Astrocyte of the spinal cord (primary cell): ENCODE measurements at places on chromosomes 3 and 15.

GRCh38 chr15:74842581-74843444 is at the start of gene ULK3:
Gene ULK3 (minus strand): TSS chr15:74843156. CDS start chr15:74843105, 51 bp downstream.
- peak; percentile 81 for DNase-seq

DNA sequence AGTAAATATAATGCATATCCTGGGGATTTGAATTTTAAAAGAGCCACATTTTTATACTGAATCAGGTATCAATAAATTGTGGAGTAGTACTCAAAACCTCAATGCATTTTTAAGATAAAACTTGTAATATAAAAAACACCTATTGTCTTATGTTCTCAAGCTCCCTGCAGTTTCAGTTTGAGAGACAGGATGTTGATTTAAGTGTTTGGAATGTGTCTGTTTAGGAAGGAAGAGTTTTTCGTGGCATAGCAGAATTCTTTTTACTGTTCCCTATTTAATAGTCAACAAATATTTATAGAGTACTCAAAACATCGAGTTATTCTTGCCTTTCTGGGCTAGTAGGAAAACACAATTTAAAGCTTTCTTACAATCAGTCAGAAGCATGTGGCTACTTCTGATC is 146.1 kb upstream of the BCHE start:
- DNase-seq, result peak; percentile 30

- DNase-seq, result no peak
Observed at GRCh38 chr15:51889486-51889885, 60.0 kb downstream of the TMOD3 start.

GRCh38 chr15:39511916-39512260 is 69.0 kb upstream of the THBS1 start:
- DNase-seq, result peak; percentile 51

DNA sequence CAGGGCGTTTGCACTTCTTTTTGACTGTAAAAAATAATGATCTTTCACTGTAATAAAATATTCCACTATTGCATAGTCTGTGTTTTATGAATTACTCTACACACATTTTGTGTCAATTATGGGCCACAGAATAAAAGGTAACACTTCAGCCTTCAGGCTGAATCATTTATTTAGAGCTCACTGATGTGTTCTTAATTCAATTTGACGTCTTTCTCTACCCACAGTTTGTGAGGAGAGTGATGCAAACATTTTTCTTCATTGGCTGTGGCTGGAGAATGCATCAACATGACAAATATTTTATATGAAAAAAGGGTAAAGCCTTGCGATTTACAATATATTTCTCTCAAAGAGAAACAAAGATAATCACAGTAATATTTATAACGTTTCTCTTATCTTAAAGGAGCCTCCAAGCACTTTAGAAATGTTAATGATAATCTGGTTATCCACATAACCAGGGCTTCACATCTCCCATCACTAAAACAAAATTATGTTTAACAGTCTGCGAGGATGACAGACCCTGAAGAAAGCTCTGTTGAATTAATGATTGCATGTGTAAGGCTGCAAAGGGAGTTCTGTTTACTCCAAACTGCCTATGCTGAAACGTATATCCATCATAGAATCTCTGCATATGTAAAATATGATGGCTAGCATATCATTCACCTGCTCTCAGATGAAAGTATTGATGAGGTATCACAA is 951.3 kb downstream of the ZPLD1 start:
- DNase-seq, result no peak

DNA sequence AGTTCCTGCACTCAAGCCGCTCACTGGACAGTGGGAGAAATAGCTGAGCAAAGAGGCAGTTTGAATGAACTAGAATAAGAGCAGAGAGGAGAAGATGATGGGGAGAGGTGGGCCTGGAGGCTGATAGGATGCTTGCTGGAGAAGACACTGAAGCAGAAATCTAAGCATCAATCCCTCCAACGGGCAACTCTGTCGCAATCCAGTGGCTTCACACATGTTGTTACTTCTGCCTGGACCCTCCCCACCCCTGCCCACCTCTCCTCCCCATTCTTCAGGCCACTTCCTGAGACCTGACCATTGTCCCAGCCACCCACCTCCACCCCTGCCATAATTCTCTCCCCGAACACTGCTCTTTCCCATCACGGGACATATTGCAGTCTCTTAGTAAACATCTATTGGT is 76.0 kb downstream of the SRGAP3 start:
- no peak for DNase-seq

DNA sequence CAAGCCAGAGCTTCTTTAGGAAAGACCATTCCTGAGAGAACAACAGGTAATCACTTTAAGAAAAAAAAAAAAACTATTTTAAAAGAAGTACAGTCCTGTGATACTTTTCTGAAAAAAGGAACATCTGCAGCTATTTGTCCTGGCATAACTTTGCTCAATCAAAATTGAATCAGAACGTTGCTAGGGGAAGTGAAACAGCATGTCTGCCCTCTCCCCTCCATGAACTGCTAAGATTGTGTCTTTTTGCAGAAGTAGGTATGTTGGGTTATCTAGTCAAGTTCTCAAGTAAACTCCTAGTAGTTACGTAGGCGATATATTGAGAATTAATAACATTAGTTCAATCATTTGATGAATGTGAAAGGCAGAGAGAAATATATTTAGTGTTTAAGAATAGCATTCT is 1013.3 kb downstream of the TUSC7 start:
- no peak for DNase-seq

- no peak for DNase-seq
Observed at GRCh38 chr3:113638910-113639309, 57.5 kb downstream of the USF3 start.

DNA sequence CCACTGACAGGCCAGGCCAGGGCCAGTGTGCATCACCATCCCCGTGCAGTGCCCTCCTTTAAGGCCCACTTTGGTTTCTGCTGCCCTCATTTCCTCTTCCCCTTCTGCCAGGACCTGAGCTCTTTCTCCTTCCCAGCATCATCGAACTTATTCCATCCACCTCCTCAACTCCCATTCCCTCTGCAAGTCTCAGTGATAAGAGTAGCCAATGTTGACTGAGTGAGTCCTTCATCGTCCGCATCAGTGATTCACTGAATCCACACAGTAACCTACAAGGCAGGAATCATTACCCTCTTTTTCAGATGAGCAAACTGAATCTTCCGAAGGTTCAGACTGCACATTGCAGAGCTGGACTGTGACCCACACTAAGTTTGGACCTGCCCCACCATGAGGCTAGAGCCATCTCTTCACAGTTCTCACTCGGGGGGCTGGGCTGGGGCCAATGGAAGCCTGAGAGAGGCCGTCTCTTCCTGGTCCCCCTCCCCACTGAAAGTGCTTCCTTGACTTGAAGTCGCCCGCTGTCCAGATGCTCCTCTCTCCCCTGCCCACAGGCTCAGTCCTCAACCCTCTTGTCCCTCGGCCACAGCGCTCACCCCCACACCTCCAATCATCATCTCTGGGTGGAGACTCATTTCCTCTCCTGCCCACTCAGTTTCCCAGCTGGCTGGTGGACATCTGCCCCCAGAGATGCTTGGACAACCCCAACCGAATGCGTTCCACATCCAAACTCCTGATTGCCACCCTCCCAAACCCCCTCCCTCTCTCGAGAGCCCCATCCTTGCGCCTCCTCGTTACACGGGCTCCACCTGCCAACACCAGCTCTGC is 15.2 kb upstream of the ANPEP start:
- DNase-seq, result no peak

- no peak for DNase-seq
Observed at GRCh38 chr15:26674467-26674866, 98.4 kb downstream of the GABRB3 start.

GRCh38 chr3:74624301-74624700 is 9.8 kb upstream of the CNTN3 start:
- no peak for DNase-seq

- DNase-seq, result peak; percentile 8
Observed at GRCh38 chr3:78086150-78086549, 1046.3 kb downstream of the ROBO2 start.

GRCh38 chr3:186644683-186645082 is 4.5 kb downstream of the FETUB start:
- no peak for DNase-seq

DNA sequence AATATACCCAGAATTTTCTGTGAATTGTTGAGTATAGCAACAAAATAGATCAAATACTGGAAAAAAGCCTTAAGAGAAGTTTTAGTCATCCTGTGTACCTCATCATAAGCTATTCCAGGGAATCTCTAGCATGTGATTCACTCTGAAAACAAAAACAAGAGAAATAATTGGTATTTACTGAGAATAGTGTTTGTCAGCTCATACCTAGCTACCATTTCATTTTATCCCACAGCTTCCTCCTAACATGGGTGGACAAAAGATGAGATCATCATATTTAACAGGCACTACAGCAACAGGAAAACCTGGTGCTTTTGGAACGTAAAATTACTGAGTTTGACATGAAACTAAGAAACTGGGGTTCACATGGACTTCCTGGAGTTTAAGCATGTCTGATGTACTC is 753.5 kb upstream of the NECTIN3 start:
- peak; percentile 33 for DNase-seq

- no peak for DNase-seq
Observed at GRCh38 chr15:72724028-72724427, 38.0 kb downstream of the BBS4 start.

GRCh38 chr3:72177075-72178050 is 392.4 kb upstream of the PROK2 start:
- DNase-seq, result peak; percentile 22

GRCh38 chr15:67202991-67203390 is 51.5 kb downstream of the AAGAB start:
- DNase-seq, result no peak

DNA sequence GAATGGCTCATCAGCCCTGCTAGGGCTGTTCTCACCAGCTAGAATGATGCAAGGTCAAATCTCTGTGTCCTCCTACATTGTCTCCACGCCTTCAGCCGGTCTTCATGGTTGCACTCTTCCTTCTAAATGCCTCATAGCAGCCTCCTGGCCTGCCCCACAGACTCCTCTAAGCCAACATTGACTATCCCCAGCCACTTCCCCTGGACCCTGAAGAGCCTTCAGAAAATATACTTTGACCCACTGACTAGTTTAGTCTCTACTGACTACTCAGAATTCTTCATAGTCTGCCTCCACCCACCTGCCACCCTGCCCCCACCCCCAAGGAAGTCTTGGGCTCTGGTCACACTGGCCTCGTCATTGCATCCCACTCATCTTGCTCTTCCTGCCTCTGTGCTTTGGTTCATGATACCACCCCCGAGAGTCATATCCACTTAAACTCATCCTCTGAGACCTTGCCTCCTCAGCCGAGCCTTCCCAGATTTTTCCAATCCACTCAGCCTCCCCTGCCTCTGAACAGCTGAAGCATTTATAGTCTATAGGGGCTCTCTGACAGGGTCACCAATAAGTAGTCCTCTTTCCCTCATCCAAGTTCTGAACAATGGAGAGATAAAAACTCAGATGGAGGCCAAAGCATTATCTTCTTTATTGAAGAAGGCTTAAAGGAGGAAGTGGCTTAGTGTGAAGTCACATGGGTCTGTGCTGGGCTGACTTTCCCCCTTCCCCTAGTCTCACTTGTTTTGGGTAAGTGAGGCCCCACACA is 9.5 kb upstream of the DOCK3 start:
- no peak for DNase-seq

GRCh38 chr3:141355242-141355641 is 13.1 kb upstream of the ZBTB38 start:
- DNase-seq, result no peak

DNA sequence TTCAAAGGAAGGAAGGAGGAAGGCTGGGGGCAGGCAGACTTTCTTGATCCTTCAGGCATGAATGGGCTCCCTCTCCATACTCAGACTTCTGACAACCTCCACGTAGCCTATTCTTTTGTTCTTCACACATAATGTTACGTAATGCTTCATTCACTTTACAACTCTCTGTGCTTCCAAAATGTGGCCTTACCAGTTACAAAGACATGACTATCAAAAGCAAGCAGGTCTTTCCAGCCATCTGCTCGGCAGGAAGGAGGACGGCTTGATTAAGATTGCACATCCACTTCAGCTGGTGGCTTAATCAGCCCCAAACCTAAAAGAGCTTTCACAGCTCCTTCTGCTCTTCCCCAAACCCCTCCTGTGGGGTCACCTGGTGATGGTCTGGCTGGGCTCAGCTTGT is 263.2 kb downstream of the XXYLT1 start:
- no peak for DNase-seq

- DNase-seq, result no peak
Observed at GRCh38 chr3:44955917-44956316, 20.1 kb downstream of the ZDHHC3 start.
